ENCODE measurements at places on chromosomes 3 and 15. TPM values are rescaled to one million over a fixed set of nuclear protein-coding genes. Genes with fewer than 3 reads are reported as not detected.

Gene C3orf20
- not detected for polyA plus RNA-seq

Gene TICRR
- 0.10 TPM for polyA plus RNA-seq

Gene SH2D7
- polyA plus RNA-seq, result not detected

Gene SPINK8
- polyA plus RNA-seq, result not detected

Gene ITIH1
- 0.34 TPM for polyA plus RNA-seq

Gene MESP1
- polyA plus RNA-seq, result 0.46 TPM
